ENCODE measurements at places on chromosomes 13 and 19. TPM values are rescaled to one million over a fixed set of nuclear protein-coding genes. Genes with fewer than 3 reads are reported as not detected.

The PALM3 gene
- not detected for total RNA-seq

The PEG3 gene
- total RNA-seq = 0.33 TPM

The ZNF491 gene
- total RNA-seq = 0.51 TPM

The SLITRK5 gene
- total RNA-seq = not detected

The CYSLTR2 gene
- not detected for total RNA-seq

The ZNF587 gene
- 27.8 TPM for total RNA-seq

The ZSCAN4 gene
- not detected for total RNA-seq

The ZNF132 gene
- total RNA-seq = 2.7 TPM

The APOC4 gene
- not detected for total RNA-seq

The OR7A5 gene
- not detected for total RNA-seq

- DNase-seq = no peak
Measured at GRCh38 chr13:107271227-107271626, 703.3 kb upstream of the ARGLU1 start.

DNA sequence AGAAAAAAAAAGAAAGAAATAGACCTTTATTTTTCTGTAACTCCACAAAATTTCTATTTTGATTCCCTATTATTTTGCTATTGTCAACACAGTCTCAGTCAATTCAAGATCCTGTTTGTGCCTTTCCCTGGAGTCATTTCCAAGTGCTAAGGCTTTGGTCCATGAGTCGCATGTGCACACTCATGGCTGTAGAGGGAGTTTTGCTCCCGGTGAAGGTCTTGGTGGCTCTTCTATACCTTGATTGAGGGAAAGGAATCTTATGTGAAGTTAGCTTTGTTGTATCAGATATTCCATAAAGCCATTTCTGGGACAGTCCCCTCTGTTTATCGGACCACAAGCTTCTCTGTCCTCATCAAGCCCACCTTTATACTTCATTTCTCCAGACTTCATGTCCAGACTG lies 58.7 kb upstream of the ALOX5AP start:
- DNase-seq = no peak

- no peak for DNase-seq
Measured at GRCh38 chr19:39170386-39171231, 26.2 kb upstream of the NCCRP1 start.

GRCh38 chr13:41942462-41943094 lies 18.3 kb downstream of the VWA8 start:
- no peak for DNase-seq

DNA sequence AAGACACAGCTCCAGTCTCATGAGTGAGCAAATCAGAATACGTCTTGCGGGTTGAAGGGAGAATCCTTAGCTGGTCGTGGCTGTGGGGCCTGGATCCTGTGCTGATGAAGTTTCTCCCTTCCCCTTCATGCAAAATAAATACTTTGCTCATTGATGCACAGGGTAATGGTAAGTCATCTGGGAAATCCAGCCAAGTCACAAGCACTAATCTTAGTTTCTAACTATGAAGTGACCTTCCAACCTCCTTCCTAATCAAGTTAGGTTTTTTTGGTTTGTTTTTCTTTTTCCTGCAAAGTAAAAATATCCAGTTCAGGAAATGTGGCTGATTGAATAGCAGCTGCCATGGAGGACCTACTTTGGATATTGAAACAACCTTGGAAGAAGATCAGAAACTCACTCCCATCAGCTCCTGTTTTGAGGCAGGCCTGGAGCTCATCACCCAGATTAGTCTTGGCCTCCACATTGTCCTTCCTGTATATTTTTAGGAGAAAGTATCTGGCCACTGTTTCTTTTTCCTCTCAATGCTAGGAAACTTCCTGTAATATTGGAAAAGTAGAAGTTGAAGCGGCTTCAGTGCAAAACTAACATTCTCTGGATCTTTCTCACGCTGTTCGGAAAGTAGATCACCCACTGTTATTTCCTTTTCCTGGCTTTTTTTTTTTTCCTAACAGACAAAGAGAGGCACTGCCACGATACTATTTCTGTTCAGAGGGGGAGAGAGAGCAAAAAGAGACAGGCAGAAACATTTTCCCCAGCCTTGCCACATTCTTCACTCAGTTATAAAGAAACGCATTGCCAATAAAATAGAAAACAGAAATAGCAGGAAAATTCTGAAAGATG lies 12.3 kb upstream of the ARL11 start:
- no peak for DNase-seq

DNA sequence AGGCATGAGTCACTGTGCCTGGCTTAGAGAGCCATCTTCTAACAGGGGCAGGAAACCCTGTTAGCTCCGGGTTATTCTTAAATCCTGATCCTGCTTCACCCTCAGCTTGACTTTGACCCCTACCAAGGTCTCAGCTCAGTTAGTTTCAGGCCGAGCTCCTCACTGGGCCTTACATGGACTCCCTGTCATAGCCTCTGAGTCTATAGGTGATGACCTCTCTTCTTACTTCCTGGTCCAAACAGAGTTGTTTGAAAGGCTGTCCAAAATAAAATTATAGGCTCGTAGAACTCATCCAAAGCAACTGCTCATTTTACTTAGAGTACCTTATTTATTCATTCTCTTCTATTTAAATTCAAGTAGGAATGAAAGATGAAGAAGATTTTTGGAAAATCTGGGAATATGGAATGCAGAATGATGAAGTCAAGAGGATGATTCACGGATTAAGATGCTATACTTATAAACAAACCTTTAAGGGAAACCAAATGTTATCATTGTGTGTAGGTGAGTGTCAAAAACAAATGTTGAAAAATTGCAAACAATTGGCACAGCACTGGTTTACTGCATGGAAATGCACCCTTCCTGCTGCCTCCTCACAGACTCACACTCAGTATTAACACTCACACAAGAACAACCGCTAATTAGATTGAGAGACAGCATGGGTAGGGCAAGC lies 174.1 kb downstream of the RGCC start:
- no peak for DNase-seq

DNA sequence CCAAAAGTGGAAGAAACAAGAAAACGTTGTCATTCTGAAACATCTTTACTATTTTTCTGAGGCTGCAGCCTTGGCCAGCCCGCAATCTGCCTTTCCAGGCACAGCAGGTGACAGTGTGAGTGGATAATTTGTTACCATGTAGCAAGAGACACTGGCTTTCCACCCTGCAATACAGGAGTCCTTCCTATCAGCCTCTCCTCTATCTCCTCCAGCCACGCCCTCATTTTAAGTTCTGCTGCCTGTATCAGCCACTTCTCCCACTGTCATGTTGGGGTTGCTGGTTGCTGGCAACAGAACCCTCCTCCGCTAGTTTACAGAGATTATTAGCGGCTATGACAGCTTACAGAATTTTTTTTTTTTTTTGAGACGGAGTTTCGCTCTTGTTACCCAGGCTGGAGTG lies 7.7 kb upstream of the LGALS7 start:
- DNase-seq = no peak
